BJ (cell line): ENCODE measurements at places on chromosomes 6 and 20.

GRCh38 chr20:4141291-4142240 is 126.2 kb upstream of the RNF24 start:
- DNase-seq: no peak

- no peak for DNase-seq
These were observed 172.1 kb downstream of the CDKAL1 start for GRCh38 chr6:20706238-20706938.

DNA sequence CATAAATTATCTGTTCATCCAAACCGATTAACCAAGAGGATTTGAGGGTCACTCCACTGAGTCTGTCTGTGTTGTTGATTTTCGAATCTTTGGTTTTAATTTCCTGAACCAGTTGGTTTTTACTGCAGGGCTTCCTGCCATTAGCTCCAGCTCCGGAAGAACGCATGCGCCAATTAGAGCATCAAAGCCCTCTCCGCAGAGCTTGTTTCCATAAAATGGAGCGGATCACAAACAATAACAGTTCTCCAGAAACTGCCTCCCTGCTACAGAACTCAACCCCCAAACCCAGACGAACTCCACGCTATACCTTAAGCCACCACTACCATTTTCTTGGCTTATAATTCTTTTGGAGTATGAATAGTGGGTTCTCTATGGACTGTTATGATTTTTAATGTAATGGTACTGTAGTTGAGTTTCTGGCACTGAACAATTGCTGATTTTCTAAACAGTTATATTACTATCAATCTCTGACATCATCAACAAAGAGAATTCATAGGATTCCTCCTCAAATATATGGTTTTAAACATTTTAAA is 13.8 kb downstream of the TFAP2A start:
- DNase-seq: no peak

DNA sequence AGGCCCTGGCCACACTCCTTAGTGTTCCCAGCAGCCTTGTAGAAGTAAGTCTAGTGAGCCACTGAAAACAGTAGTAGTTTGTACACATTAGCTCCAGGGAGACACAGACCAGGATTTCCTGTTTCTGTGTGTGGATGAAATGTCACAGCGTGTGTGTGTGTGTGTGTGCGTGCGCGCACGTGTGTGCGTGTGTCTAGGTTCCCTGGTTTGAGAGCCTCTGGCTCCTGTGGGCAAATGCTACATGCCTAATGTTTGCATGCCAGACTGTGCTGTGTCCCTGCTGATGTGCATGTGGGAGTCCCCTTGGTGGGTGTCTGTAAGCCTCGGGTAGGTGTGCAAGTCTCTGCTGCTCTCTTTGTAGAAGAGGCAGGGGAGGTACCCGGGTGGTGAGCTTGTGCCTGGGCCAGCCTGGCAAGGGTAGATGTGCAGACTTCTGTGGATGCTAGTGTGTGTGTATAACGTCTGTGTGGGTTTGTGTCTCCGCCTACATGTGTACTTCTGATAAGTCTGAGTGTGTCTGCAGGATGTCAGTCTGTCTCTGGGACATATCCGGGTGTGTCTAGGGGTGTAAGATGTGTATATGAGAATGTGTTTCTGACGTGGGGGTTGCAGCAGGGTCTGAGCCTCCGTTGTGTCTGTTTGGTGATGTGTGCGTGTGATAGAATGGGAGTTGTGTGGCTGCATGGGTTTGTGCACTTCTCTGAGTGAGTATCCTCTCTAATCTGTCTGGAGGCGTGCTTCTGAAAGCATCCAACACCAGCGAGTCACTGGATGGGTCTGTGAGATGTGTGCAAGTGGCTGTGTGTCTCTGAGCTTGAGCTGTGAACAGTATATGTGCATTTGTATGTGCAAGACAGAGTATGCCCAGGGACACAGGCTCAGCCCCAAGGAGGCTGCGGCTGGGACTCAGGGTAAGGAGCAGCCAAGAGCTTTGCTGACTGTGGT is 19.0 kb upstream of the TLDC2 start:
- DNase-seq: no peak

DNA sequence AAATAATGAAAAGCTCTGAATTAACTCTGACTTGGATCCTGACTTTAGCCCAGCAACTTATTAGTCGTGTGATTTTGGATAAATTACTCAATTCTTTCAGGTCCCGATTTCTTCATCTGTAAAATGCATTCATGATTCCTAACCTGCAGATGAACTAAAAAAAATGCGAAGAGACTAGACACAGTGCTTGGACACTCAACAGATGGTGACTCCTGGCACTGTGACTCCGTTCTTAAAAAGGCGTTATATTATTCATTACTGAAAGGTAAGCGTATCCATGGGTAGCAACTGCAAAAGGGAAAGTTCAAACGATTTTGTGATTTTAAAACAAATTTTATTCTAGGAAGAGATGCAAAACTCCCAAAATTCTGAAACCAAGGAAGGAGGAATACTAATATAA is 226.3 kb downstream of the KIF16B start:
- DNase-seq: no peak
